ENCODE measurements at places on chromosomes 4 and X. TPM values are rescaled to one million over a fixed set of nuclear protein-coding genes. Genes with fewer than 3 reads are reported as not detected.

- no peaks in the 10 kb centered on the region for H3K4me1 ChIP-seq
- no peak overlapping the region for H3K27ac ChIP-seq
- no peaks in the 10 kb centered on the region for H3K27me3 ChIP-seq
- no peaks in the 10 kb centered on the region for H3K36me3 ChIP-seq
These were observed 647.4 kb downstream of the BCOR start for GRCh38 chrX:39450234-39450977.

- no peak overlapping the region for H3K4me3 ChIP-seq
- H3K27ac ChIP-seq: peak overlapping the region; percentile 71
- no peaks in the 10 kb centered on the region for H3K36me3 ChIP-seq
- H3K27me3 ChIP-seq: no peaks in the 10 kb centered on the region
- DNase-seq: no peak
These were observed 39.1 kb upstream of the PDLIM5 start for GRCh38 chr4:94412658-94413038.

DNA sequence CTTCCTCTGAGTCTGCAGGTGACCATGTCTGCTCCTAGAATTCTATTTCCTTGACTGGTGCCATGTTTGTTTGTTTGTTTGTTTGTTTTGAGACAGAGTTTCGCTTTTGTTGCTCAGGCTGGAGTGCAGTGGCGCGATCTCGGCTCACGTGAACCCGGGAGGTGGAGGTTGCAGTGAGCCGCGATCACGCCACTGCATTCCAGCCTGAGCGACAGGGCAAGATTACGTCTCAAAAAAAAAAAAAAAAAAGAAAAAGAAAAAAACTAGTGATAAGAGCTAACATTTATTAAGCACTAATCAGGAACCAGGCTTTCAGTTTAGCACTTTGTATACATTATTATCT lies 7.2 kb downstream of the SAT1 start:
- no peak overlapping the region for H3K4me3 ChIP-seq
- no peaks in the 10 kb centered on the region for H3K36me3 ChIP-seq
- DNase-seq: no peak
- no peaks in the 10 kb centered on the region for H3K27me3 ChIP-seq
- H3K4me1 ChIP-seq: no peaks in the 10 kb centered on the region

GRCh38 chr4:76984127-76984526 lies 34.6 kb downstream of the SEPTIN11 start:
- peaks cover 15% of the 10 kb centered on the region for H3K4me1 ChIP-seq
- no peak for DNase-seq
- no peak overlapping the region for H3K4me3 ChIP-seq

GRCh38 chr4:37889849-37890800 lies 759 bp upstream of the TBC1D1 start:
- peaks cover 5% of the 10 kb centered on the region for H3K4me1 ChIP-seq
- H3K4me3 ChIP-seq: peak overlapping the region; percentile 77
- H3K27ac ChIP-seq: peak overlapping the region; percentile 91
- no peaks in the 10 kb centered on the region for H3K36me3 ChIP-seq

GRCh38 chrX:74800062-74800461 lies 125.2 kb downstream of the NEXMIF start:
- H3K27me3 ChIP-seq: no peaks in the 10 kb centered on the region
- no peak overlapping the region for H3K4me3 ChIP-seq
- H3K36me3 ChIP-seq: no peaks in the 10 kb centered on the region

DNA sequence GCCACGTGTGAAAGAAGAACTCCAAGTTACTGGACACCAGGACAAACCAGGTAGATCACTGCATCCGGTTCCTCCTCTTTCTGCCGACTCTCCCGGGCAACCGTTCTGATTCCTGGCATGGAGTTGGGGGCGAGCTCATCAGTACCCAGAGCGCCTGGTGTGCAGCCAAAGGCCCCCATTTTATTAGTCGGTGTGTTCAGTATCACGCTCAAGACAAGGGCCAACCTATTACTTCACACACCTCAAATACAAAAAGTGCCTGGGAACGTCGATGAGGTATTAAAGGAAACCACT lies 2.8 kb upstream of the CTBP1 start:
- no peaks in the 10 kb centered on the region for H3K27me3 ChIP-seq
- H3K4me3 ChIP-seq: no peak overlapping the region
- H3K36me3 ChIP-seq: no peaks in the 10 kb centered on the region
- no peak for DNase-seq
- H3K27ac ChIP-seq: no peak overlapping the region

PAGE4 gene
- not detected for total RNA-seq
